T47D (cell line): ENCODE measurements at places on chromosomes 13 and 19.

DNA sequence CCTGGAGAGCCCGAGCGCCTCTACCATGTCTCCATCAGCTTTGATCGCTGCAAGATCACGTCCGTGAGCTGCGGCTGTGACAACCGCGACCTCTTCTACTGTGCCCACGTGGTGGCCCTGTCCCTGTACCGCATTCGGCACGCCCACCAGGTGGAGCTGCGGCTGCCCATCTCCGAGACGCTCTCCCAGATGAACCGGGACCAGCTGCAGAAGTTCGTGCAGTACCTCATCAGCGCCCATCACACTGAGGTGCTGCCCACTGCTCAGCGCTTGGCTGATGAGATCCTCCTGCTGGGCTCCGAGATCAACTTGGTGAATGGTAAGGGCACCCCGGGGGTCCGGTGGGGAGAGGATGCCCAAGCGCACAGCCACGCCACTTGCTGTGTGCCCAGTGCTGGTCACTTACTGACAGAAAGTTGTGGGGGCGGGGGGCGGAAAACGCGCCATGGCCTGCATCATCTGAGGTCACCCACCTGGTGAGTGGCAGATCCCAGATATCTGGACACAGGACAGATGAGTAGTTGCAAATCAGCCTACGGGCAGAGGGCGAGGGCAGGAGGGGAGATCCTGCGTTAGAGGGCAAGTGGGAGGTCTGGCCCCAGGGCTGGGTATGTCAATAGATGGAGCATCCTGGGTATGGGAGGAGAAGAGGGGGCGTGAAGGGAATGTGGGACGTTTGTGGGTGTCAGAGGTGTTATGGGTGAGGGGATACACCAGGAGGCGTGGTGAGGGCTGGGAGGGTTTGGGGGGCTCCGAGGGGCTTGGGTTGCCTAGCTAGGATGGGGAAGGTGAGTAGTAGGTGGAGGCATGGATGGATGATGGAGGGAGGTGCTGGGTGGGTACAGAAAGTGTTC, 9.8 kb downstream of the ZSWIM4 start:
- DNase-seq = no peak

DNA sequence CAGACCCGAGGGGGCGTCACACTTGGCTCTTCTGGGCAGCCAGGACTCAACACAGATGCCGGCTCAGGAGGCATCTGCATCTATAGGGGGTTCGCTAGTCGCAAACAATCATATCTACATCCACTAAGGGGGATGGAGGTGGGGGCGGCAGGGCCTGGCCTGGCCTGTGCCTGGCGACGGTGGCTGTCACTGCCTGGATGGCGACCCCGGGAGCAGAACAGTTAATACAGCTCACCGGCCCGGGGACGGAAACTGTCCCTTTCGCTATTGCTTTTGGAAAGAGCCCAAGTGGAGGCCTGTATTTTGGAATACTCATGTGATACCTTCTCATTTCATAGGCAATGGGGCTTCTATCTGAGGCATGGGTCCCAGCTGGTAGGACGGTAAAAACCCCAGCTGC, 17.7 kb downstream of the SGTA start:
- no peak for DNase-seq

DNA sequence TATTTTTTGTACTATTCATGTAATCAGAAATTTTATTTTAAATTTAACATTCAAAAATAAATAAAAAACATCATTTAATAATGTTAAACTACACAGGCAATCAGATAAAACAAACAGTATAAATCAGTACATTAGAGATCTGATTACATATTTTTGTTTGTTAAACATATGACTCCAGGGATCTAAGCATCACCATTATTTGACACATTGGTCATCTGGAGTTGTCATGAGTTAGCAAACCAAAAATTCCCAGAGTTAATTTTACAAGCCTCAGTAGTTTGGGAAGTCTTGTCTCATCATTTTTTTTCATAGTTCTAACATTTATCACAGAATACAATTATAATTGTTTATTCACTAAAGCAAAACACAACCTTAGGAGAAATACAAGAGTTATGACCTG, 770.8 kb upstream of the SLITRK6 start:
- no peak for DNase-seq

DNA sequence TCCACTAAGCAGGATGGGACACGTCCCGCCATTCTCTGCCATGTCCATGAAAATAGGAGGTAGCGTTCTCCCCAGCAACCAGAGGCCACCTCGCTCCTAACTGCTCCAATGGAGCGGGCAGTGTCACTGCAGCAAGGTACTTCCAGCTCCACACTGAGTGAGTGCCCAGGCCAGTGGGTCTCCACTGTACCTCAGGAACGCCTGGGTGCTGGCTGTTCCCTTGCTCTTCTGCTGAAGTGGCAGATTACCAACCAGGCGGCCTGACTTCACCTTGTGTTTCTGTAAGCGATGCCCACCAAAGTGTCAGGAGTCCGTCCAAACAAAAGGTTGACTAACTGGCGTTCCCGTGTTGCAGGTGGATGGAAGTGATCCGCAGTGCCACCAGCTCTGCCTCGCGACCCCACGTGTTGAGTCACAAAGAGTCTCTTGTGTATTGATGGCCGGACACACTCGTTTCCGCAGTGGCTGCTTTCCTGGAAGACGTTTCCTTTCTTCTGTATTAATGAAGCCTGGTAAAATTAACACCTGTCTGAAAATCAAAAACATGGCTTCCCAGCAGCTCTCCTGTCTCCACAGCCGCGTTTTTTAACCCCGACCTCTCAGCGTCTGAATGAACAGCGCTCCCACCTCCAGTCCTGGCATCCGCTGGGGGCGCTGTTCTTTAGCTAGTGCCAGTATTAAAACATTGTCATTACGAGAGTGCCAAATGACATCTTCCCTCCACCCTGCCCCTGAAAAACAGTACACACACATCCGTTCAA, 128.8 kb downstream of the STK24 start:
- DNase-seq = no peak

- DNase-seq = no peak
Measured at GRCh38 chr13:35743165-35743564, 266.7 kb upstream of the MAB21L1 start.

DNA sequence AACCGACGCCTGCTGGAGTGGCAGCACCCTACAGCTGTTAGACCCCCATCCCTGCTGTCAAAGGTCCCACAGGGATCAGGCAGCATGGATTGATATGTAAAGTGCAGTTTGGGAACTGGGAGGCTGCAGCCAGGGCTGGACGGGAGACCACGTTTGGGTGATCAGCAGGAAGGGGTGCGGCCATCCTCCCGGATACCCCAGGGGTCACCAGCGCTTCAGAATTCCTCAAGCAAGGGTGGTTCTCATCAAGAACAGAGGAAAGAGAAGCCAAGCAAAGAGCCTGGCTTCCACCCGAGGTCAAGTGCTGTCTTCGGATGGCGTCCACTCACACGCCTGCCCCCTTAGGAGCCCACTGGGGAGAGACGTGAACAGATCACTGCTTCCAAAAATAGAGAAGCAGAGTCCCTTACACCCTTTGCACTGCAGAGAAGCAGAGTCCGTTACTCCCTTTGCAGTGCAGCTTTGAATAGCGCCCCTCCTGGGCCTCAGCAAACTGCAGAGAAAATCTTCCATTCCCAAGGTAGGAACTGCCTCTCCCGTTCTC, 35.5 kb downstream of the DHRS12 start:
- no peak for DNase-seq

- no peak for DNase-seq
Measured at GRCh38 chr19:6589711-6590257, 1.2 kb downstream of the CD70 start.

GRCh38 chr13:69124996-69125395, 982.6 kb upstream of the ATXN8OS start:
- DNase-seq = no peak

DNA sequence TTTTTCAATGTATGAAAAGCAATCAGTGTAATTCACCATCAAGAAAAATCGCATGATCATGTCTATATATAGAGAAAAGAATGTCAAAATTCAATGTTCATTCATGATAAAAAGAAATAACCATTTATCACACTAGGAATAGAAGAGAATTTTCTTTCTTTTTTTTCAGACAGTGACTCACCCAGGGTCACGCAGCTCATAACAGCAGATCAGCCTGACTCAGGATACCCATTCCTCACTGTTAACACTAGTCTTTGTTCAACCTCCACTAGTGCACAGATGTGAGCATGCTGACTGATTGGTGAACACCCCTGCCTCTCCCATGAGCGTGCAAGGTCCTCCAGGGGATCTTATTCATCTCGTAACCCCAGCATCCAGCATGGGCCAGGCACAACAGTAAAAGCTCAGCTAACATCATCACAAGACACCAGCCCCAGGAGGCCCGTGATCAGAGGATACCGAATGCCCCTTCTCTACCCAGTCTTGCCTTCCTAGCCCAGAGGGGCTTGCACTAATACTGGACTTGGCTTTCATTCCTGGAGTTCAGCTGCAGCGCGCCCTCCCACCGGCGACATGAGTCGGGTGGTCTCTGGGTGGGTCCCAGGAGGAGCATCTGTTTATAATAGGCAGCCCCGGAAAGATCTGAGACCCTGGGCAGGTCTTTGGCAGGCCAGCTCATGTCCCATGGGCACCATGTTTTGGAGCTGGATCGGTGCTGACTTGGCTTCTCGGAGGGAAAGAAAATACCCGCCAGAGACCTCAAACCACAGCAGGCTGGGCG, 539.5 kb upstream of the SLC10A2 start:
- DNase-seq = no peak

DNA sequence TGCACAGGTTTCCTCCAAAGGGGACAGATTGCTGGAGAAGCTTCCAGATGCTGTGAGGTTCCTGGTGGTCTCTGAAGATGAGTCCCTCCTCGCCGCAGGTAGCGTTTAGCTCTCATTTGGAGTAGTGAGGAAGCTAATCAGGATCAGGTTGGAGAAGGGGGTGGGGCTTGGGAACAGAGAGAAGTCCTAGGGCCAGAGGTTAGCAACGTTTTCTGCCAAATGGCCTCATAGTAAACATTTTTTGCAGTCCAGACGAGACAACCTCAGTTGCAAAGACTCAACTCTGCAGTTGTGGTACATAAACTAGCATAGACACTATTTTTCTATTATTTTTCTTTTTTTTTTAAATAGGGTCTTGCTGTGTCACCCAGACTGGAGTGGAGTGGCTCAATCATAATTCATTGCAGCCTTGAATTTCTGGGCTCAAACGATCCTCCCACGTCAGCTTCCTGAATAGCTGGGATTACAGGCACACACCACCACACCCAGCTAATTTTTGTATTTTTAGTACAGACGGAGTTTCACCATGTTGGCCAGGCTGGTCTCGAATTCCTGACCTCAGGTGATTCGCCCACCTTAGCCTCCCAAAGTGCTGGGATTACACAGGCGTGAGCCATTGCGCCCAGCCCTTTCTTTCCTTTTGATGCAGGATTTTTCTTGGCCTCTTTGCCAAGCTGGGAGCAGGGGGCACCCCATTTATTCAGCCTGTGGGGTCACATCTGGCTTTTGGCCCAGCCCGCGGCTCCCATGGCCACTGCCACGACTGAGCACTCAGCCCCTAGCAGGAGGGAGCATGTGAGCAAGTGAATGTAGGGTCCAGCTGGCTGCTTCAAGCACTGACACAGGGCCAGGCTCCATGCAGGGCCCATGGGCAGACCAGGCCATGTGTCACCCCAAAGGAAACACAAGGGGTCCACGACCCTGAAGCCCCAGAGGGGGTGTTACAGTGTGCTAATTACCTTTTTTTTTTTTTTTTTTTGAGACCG, 34.4 kb upstream of the SIN3B start:
- DNase-seq = no peak

DNA sequence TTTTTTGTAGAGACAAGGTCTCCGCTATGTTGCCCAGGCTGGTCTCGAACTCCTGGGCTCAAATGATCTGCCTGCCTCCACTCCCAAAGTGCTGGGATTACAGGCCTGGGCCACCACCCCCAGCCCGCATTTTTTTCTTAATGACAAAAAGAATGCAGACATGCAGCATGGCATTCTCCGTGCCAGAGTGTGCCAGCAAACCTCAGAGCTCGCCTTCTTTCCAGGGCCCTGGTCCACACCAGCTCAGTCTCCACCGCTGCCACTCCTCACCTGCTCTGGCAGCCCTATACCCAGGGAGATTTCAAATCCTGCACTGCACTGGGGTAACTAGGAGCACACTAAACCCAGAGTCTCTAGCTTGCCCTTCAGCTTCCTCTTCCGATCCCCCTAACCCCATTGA, 41.7 kb downstream of the ZIC5 start:
- DNase-seq = no peak

DNA sequence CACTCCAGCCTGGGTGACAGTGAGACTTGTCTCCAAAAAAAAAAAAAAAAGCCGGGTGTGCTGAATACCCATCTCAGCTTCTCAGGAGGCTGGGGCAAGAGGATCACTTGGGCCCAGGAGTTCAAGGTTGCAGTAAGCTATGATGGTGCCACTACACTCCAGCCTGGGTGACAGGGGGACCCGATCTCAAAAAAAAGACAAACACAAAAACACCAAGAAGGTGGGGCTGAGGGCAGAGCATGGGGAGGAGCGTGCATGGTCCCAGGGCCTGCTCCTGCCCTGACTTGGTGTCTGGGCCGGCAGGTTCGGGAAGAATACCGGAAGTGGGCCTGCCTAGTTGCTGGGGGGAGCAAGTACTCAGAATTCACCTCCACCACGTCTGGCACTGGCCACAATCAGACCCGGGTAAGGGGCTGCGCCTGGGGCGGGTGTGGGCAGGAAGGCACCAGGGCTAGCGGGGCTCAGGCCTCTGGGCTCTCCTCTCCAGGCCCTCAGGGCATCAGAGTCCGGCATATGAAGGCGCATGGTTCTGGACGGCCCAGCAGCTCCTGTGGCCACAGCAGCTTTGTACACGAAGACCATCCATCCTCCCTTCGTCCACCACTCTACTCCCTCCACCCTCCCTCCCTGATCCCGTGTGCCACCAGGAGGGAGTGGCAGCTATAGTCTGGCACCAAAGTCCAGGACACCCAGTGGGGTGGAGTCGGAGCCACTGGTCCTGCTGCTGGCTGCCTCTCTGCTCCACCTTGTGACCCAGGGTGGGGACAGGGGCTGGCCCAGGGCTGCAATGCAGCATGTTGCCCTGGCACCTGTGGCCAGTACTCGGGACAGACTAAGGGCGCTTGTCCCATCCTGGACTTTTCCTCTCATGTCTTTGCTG, 11.3 kb downstream of the DDX39A start:
- no peak for DNase-seq

DNA sequence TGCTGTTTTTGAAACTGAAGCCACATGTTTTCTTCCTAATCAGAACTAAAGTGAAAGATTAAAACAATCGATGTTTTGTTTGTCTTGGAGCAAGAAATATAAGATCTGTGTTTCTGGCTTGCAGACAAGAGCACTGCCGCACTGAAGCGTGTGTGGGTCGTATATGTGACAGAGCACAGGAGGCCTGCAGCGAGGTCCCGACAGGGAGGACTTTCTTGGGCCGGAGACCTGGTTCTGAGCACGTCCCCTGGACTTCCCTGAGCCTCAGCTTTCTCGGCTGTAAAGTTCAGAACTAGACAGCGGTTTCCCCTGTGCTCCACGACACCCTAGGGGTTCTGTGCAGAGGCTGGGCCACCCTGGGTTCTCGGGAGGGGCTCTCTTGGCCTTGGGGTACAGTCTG, 60.5 kb downstream of the GADD45B start:
- no peak for DNase-seq

- peak; percentile 84 for DNase-seq
Measured at GRCh38 chr19:23075031-23075733, 41.6 kb upstream of the ZNF730 start.

- no peak for DNase-seq
Measured at GRCh38 chr13:100491164-100491842, 97.3 kb downstream of the GGACT start.
